ENCODE measurements at places on chromosomes 7 and 10. TPM values are rescaled to one million over a fixed set of nuclear protein-coding genes. Genes with fewer than 3 reads are reported as not detected.

- DNase-seq = peak; percentile 33
These were observed 44.9 kb downstream of the MYPN start for GRCh38 chr10:68154211-68154497.

GRCh38 chr7:102188746-102189145, 97.9 kb upstream of the SH2B2 start:
- no peak for DNase-seq

- DNase-seq = peak; percentile 30
These were observed at the start of gene DGKI for GRCh38 chr7:137846827-137847567. TSS of gene DGKI (minus strand) at chr7:137846974.

DNA sequence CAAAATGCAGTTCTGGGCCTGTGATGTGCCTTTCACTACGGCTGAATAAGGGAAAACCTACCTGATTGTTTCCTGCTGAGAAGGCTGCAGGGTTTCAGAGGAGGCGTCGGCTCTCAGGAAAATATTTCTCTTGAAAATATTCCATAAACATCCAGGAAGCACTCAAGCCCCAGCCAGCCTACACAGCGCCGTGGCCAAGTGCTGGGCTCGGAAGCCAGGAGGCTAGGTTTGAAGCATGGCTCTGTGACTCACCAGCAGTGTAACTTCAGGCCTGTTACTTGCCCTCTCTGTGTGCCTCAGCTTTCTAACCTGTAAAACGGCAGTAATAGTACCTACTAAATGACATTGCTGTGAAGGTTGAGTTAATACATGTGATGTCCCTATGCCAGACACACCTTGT, 399.1 kb downstream of the GATA3 start:
- peak; percentile 52 for DNase-seq

- DNase-seq = no peak
These were observed 146.3 kb upstream of the SP8 start for GRCh38 chr7:20932785-20933527.

GRCh38 chr10:22605168-22605567, 109.2 kb downstream of the PIP4K2A start:
- peak; percentile 63 for DNase-seq

GRCh38 chr7:99128076-99128950, 15.6 kb downstream of the SMURF1 start:
- no peak for DNase-seq

DNA sequence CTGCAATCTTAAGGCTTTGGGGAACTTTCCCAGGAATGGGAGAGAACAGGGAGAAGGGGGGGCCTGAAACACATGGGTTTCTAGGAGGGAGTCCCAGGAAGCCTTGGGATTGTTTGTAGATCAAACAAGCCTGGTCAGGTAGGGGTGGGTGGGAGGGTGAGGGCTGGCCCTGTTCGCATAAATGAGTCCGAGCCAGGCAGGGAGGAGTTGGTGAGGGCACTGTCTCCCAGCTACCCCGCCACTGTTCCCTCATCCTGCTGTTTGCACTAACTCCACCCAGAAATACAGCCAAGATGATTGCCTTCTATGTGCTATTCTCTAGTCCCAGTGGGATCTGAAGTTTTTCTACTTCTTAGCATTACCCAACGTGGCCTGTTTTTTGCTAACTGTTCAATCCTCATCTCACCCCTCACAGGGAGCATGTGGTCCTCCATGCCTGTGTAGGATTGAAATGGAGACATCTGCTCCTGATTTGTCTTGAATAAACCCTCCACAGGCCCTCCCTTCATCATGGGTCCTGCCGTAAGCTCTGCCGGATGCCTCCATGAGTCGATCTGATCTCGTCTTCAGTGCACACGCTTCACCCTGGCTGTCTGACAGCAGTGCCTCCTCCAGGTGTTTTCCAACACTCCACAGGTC, 257.0 kb downstream of the COBL start:
- no peak for DNase-seq

GRCh38 chr7:100044718-100045117, 4.9 kb upstream of the ZSCAN21 start:
- DNase-seq = peak; percentile 53

- no peak for DNase-seq
These were observed 15.3 kb upstream of the KCNIP2 start for GRCh38 chr10:101858723-101859500.

DNA sequence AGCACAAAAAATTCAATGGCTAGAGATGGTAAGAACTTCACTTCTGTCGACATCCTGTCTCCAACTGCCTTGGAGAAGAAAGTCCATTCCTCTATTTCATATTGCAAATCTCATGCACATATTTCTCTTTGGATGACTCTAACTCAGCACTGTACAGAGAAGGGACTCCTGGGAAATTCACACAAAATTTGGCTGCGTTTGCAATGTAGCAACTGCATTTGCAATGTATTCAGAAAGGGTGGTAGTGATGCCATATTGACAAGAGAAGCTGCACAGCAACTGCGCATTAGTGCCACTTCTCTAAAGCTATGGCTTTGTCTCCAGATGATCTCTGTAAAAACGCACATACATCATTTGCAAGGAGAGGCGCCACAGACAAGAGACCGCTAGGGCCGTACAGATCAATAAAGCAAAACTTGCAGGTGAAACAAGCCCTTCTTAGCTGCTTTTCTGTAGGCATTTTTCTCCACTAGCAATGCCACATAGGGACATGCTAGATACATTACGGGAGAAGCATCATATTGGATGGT, 389.5 kb downstream of the TCERG1L start:
- DNase-seq = no peak

DNA sequence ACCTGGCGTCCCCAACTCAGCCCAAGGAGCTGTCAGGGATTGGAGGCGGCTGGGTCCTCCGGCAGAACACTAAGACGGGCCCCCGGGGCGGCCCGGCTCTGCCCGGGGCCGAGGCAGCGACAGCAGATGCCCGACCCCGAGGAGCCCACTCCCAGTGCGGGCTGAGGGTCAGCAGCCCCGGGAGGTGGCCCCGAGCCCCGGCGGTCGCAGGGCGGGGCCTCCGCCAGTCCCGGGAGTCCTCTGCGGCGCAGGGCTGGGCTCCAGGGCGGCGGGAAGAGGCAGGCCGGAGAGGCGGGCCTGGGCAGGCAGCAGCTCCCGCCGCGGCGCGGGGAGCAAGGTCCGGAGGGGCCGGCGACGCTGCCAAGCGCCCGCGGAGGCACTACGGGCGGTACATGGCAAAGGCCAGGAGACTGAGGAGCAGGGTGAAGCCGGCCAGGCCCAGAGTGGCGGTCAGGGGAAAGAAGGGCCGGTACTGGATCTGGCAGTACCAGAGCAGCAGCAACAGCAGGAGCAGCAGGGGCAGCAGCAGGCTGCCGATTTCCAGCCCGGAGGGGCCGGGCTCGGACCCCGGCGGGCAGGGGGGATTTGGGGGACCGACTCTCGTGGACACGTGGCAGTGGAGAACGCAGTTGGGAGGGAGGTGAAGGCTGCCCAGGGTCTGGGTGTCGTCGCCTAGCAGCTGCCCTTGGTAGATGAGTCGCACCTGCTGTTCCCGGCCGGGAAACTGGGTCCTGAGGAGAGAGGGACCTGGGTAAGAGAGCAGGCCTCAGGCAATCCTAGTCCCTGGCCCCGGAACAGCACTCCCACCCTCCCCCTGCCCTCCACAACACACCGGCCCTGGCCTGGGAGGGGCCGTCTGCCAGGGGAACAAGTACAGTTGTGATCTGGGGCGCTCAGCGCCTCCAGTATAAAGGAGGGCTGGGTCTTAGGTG, 827 bp upstream of the FASTK start:
- DNase-seq = peak; percentile 67

- DNase-seq = no peak
These were observed 83.8 kb downstream of the CPEB3 start for GRCh38 chr10:92207061-92207460.

DNA sequence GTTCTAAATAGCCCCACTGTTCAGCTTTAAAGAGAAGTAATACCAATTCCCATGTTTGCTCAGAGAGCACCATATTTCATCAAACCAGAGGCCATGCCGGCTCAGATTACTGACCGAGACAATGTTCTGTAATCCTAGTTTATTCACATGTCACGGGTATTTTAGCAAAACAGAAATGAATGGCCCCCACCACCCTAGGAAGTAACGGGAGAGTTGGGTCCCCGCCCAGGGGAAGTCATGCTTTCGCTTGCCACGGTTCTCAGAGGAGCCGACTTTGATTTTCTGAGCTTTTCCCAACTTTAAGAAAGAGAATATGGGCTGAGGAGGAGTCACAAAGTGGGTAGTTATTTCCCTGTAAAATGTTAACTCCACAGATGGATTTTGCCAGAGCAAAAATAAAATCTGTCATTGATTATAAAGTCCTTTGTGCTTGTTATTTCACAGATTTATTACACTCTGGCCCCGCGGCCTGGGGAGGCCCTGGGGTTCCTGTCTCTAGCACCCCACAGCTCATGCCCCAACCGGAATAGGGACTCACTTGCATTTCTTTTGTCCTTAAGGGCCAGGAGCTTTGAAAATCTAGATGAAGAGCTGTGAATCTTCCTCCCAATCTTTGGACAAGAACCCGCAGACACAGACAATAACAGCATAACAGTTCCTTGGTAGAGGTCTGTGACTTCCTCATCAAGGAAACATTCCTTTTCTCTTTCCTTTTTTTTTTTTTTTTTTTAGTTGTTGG, 3.7 kb upstream of the GDF10 start:
- no peak for DNase-seq

- DNase-seq = no peak
These were observed 41.3 kb downstream of the IL2RA start for GRCh38 chr10:6020826-6021225.

DNA sequence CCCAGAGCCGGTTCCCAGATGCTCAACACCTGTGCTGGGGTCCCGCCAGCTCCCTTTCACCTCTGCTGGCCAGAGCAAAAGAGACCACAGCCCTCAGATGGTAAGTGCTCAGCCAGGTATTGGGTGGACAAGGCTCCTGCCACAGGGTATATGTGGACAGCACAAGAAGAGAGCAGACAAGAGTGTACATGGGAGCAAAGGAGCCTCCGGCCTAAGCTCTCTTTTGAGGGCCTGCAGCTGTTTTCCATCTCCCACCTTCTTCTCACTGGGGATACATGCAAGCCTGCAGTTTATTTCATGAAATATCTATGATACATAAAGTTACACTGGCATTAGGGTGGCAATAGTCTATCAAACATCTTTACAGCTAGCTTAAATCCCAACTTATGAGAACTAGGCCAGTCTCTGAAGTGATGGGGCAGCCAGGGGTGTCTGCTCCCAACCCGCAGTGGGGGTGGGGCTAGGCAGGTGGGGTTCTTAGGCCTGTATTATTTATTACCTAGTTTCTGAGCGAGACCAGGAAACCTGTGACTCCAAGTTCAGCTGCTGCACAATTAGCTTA, 50.4 kb upstream of the DDC start:
- no peak for DNase-seq

- DNase-seq = no peak
These were observed 236.1 kb downstream of the ELMO1 start for GRCh38 chr7:37212556-37212955.

GRCh38 chr7:149196151-149196704, 882 bp downstream of the ZNF282 start:
- DNase-seq = peak; percentile 28

DNA sequence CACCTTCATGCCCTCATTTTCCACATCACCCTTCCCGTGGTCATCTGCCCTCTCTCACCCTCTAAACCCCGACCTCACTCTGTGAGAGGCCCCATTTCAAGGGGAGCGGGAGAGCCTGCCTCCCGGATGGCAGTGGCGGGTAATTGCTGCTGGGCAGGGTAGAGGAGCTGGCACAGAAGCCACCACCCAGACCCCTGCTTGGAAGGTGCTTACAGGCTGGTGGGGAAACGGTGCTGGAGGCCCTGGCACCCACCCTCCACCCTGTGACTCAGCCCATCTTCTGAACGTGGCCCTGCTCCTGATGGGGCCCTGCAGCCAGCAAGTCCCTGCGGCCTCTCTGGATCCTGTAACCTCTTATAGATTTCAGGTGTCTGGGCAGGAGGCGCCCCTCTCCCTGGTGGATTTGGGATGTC, 10.6 kb upstream of the PWWP2B start:
- DNase-seq = no peak

DNA sequence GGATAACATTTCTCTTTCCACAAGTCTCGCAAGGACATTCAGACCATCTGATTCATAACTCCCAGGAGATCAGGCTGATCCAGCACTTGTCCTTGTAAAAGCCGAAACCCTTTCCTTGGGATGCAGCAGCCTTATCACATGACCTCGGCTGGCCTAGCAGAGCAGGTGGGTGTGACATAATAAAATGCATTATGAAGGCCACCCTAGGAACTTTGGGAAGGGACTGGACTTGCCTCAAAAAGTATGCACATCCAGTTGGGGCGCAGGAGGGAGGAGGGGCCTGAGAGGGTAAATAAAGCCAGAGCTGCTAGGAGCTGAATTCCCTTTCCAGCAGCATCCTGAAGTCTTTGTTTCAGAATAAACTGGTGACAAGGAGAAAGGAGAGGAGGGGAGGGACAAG, 260.8 kb downstream of the SNX13 start:
- DNase-seq = peak; percentile 77

DNA sequence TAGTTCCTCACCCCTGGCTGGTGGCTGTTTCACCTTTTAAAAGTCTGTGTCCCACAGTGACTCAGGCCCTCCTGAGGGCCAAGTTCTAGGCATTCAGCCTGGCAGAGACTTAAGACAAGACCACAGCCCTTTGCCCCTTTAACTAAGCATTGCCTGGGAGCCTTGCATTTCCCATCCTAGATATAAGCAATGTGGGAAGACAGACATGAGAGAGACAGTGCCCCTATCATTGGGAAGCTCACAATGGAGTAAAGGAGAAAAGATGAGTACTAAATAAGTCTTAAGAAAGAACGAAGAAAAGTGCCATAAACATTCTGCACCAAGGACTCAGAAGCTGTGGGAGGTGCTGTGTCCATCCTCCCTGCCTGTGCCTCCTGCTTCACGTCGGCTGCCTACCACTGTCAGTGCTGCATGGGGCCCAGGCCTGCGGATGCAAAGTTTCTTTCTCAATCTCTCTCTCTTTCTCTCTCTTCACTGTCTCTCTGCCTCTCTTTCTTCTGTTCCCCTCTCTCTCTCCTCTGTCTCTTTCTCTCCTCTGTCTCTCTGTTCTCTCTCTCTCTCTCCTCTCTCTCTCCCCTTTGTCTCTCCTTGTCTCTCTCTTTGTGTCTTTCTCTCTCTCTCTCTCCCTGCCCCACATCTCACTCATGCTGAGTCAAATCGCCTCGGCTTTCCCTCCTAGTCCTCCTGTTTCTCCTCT, 21.5 kb downstream of the GPRIN2 start:
- DNase-seq = no peak

GRCh38 chr10:6231146-6231545, 28.4 kb downstream of the PFKFB3 start:
- no peak for DNase-seq

- DNase-seq = no peak
These were observed 454.2 kb upstream of the KLF6 start for GRCh38 chr10:4239186-4239585.

- no peak for DNase-seq
These were observed 41.8 kb upstream of the FMC1 start for GRCh38 chr7:139299296-139299695.

- peak; percentile 30 for DNase-seq
These were observed 135.4 kb upstream of the PRPS1L1 start for GRCh38 chr7:18163091-18163490.

LIPK gene
- total RNA-seq = not detected

HHEX gene
- not detected for total RNA-seq

MDFIC gene
- total RNA-seq = 45.0 TPM

SPRN gene
- total RNA-seq = not detected

SPDYE16 gene
- total RNA-seq = under 0.01 TPM

IRF5 gene
- total RNA-seq = 0.60 TPM
